ENCODE measurements at places on chromosomes 5 and 9. TPM values are rescaled to one million over a fixed set of nuclear protein-coding genes. Genes with fewer than 3 reads are reported as not detected.

- H3K4me1 ChIP-seq, result peaks cover 7% of the 10 kb centered on the region
- no peak overlapping the region for H3K27ac ChIP-seq
- H3K27me3 ChIP-seq, result peaks cover 33% of the 10 kb centered on the region
- no peak for DNase-seq
These were observed 51.2 kb upstream of the ADRA1B start for GRCh38 chr5:159864885-159865691.

DNA sequence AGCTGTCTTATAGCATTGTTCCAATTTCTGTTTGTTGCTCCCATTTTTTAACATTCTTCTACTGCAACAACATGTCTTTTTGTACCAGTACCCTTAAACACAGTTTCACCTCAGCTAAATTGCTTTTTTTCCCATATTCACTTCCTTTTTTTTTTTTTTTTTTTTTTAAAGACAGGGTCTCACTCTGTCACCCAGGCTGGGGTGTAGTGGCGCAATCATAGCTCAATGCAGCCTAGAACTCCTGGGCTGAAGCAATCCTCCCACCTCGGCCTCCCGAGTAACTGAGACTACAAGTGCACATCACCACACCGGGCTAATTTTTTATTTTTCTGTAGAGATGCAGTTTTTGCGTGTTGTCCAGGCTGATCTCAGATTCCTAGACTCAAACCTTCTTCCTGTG is 161.3 kb downstream of the NIPBL start:
- no peak overlapping the region for H3K27ac ChIP-seq
- H3K27me3 ChIP-seq, result no peaks in the 10 kb centered on the region
- H3K4me3 ChIP-seq, result no peak overlapping the region
- H3K4me1 ChIP-seq, result no peaks in the 10 kb centered on the region
- H3K36me3 ChIP-seq, result peaks cover 7% of the 10 kb centered on the region
- no peak for DNase-seq

- H3K4me1 ChIP-seq, result no peaks in the 10 kb centered on the region
- no peaks in the 10 kb centered on the region for H3K27me3 ChIP-seq
- no peak overlapping the region for H3K4me3 ChIP-seq
- H3K27ac ChIP-seq, result no peak overlapping the region
These were observed 189.2 kb downstream of the NDUFS4 start for GRCh38 chr5:53749621-53750020.

DNA sequence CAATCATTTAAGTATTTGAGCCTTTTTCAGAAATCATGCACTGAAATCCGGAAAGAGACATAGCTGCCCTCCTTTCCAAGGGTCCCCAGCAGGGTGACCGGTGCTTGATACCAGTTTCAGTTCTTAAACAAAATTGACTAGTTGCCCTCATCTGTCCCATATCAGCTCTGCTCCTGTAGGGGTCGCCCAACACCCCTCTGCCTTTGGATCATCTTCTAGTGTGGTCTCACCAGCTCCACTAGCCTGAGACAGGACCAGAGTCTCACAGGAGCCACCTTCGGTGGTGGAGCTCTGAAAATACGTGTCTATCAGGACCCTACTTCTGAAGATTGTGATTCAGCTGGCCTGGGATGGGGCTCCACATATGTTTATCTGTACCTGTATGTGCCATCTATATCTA is 428.2 kb downstream of the ENC1 start:
- no peak overlapping the region for H3K27ac ChIP-seq
- no peaks in the 10 kb centered on the region for H3K4me1 ChIP-seq
- H3K27me3 ChIP-seq, result peaks cover 16% of the 10 kb centered on the region
- H3K36me3 ChIP-seq, result no peaks in the 10 kb centered on the region

DNA sequence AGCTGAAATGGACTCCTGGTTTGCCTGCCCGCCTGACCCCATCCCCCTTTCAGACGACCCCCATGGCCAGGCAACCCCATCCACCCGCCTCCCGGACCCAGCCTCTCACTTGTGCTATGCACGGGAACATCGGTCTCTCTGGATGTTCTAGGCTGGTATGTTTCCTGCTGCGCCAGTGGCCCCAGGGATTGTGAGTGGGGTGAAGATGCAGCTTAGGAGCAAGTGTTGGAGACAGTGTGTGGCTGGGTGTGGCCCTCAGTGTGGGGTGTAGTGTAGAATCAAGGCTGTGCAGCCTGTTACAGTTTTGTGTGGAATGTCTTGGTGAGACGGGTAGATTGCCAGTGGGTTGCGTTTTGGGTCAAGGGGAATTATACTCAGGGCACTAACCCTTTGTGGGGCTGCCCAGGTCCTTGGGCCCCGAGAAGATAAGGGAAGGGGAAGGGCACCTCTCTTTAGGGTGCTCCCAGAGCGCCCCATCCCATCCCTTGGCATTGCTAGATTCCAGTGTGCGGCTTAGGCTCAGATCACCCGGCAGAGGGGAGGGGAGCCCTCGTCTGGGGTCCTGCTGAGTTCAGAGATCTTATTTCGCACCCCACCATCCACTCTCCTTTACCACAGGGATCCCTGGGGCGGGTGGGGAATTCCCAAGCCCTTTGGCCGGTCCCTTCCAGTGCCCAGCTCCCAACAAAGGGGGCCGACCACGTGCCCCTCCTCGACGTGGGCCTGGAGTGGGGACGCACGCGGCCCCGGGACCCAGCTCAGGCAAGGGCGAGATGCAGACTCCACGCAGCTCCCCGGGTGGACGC is 4.6 kb downstream of the IER5L start:
- peaks cover 14% of the 10 kb centered on the region for H3K4me1 ChIP-seq
- H3K27ac ChIP-seq, result no peak overlapping the region
- DNase-seq, result no peak
- no peaks in the 10 kb centered on the region for H3K36me3 ChIP-seq
- peaks cover 5% of the 10 kb centered on the region for H3K27me3 ChIP-seq

DNA sequence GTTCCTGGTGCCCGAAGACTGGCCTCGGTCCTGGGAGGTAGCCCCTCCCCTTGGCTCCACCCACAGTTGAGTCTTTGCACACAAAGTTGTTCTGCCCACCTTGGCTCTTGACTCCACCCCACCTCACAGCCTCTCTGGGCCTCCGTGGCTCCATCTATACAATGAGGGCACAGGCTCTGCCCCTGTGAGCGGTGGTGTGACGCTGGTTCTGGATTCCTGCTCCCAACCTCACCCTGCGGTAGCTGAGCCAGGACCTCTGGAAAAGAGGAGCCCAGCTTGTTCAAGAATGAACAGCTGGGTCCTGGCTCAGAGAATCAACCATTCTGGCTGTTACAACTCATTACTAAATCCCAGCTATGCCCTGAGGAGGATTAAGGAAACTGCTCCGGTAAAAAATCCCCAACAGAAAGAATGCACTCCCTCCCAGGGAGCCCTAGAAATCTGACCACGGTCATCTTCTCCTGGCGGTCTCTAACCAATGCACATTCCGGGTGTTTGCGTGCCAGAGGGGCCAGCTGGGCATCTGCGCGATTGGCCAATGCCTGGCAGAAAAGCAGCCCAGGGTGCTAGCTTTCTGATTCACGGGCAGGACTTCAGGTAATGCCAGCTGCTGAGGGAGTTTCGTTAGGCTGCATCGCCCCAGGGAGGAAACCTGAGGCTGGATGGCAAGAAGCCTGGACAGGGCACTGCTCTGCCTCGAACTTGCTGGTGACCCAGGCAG is 9.9 kb upstream of the GRHPR start:
- H3K27ac ChIP-seq, result no peak overlapping the region
- H3K4me1 ChIP-seq, result peaks cover 38% of the 10 kb centered on the region
- no peaks in the 10 kb centered on the region for H3K27me3 ChIP-seq

GRCh38 chr9:22216730-22217172 is 207.6 kb upstream of the CDKN2B start:
- DNase-seq, result no peak
- H3K4me1 ChIP-seq, result peaks cover 10% of the 10 kb centered on the region
- H3K36me3 ChIP-seq, result no peaks in the 10 kb centered on the region

DNA sequence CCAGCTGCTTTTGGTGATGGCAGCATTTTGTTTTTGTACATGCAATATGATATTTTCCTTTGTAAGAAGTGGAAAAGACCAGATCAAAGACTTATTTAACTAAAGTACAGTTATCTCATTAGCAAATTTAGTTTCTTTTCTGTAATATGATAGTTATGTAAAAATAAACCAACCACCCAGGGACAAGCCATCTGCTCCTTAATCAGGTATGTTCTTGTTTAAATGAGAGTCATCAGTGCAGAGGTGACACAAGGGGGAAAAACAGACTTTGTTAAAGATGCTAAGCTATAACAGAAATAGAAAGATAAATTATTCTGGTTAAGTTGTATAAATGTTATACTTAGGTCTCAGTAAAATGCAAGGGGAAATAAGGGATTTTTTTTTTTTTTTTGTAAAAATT is 805.7 kb upstream of the SEMA6A start:
- H3K36me3 ChIP-seq, result no peaks in the 10 kb centered on the region
- H3K27ac ChIP-seq, result no peak overlapping the region
- H3K4me3 ChIP-seq, result no peak overlapping the region
- no peaks in the 10 kb centered on the region for H3K4me1 ChIP-seq
- DNase-seq, result no peak

- H3K4me1 ChIP-seq, result peaks cover 7% of the 10 kb centered on the region
- no peak overlapping the region for H3K4me3 ChIP-seq
- DNase-seq, result no peak
- peaks cover 2% of the 10 kb centered on the region for H3K27me3 ChIP-seq
- H3K27ac ChIP-seq, result no peak overlapping the region
- H3K36me3 ChIP-seq, result no peaks in the 10 kb centered on the region
These were observed 246.4 kb downstream of the SMARCA2 start for GRCh38 chr9:2261421-2262103.

GRCh38 chr5:15236911-15237508 is 263.0 kb upstream of the FBXL7 start:
- H3K4me1 ChIP-seq, result no peaks in the 10 kb centered on the region
- no peaks in the 10 kb centered on the region for H3K36me3 ChIP-seq
- H3K27ac ChIP-seq, result no peak overlapping the region
- DNase-seq, result no peak
- H3K27me3 ChIP-seq, result no peaks in the 10 kb centered on the region
- no peak overlapping the region for H3K4me3 ChIP-seq

- no peaks in the 10 kb centered on the region for H3K4me1 ChIP-seq
- no peak overlapping the region for H3K27ac ChIP-seq
- H3K36me3 ChIP-seq, result no peaks in the 10 kb centered on the region
- H3K27me3 ChIP-seq, result no peaks in the 10 kb centered on the region
- H3K4me3 ChIP-seq, result no peak overlapping the region
These were observed 195.1 kb downstream of the SMARCA2 start for GRCh38 chr9:2210201-2210600.

- no peak overlapping the region for H3K27ac ChIP-seq
- no peak for DNase-seq
- no peaks in the 10 kb centered on the region for H3K4me1 ChIP-seq
- H3K27me3 ChIP-seq, result no peaks in the 10 kb centered on the region
- no peaks in the 10 kb centered on the region for H3K36me3 ChIP-seq
- H3K4me3 ChIP-seq, result no peak overlapping the region
These were observed 394.0 kb downstream of the SEMA5A start for GRCh38 chr5:9151684-9152427.

- no peak overlapping the region for H3K27ac ChIP-seq
- H3K27me3 ChIP-seq, result no peaks in the 10 kb centered on the region
- H3K4me3 ChIP-seq, result no peak overlapping the region
- peaks cover 91% of the 10 kb centered on the region for H3K36me3 ChIP-seq
- no peaks in the 10 kb centered on the region for H3K4me1 ChIP-seq
These were observed 27.0 kb downstream of the CNOT8 start for GRCh38 chr5:154885439-154885838.

GRCh38 chr5:170162631-170163321 is 57.1 kb downstream of the FOXI1 start:
- H3K27me3 ChIP-seq, result peaks cover 3% of the 10 kb centered on the region
- no peaks in the 10 kb centered on the region for H3K36me3 ChIP-seq
- H3K4me3 ChIP-seq, result no peak overlapping the region

GRCh38 chr9:128383007-128383753 is 12.0 kb downstream of the URM1 start:
- H3K27ac ChIP-seq, result no peak overlapping the region
- peaks cover 25% of the 10 kb centered on the region for H3K36me3 ChIP-seq
- DNase-seq, result no peak
- H3K27me3 ChIP-seq, result no peaks in the 10 kb centered on the region
- no peaks in the 10 kb centered on the region for H3K4me1 ChIP-seq

DNA sequence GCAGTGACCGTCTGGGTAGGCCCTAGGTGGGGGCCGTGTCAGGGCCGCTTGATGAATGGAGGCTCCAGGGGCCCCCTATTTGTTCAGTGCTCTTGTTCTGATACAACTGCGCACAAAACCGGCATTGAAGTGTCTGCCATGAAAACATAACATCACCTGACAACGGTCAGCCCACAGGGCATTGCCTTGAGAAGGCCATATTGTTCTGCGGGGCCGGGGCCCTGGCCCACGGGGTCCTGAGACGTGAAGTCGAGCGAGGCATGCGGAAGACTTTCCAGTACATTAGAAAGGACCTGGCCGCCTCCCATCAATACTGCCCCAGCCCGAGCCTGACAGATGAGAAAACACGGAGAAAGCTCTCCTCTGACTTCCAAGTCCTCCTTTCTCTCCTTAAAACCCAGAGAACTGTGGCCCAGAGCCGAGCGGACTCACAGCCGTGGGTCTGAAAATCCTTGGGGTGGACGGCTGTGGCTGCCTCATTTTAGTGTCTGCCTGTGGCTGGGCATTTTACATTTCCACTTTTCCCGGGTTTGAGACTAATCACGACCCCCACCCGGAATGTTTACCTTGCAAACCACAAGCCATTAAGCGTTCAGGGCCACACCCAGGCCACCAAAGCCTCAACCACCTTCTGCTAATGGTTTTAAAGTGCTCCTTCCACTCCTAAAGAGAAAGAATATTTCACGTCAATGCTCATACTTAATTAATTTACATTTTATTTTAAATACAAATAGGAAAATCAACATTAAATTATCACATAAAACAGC is 391.0 kb upstream of the IRX2 start:
- no peaks in the 10 kb centered on the region for H3K27me3 ChIP-seq
- DNase-seq, result no peak
- H3K4me3 ChIP-seq, result no peak overlapping the region
- H3K27ac ChIP-seq, result no peak overlapping the region

MYOT gene
- not detected for total RNA-seq

TLX3 gene
- not detected for total RNA-seq

IL6ST gene
- total RNA-seq, result 57.1 TPM

HTR1A gene
- total RNA-seq, result not detected

SLC36A3 gene
- not detected for total RNA-seq

ANKRD33B gene
- total RNA-seq, result 4.6 TPM

Measured in activated CD4-positive, alpha-beta T cell treated with anti-CD3 and anti-CD28 coated beads for 36 hours (primary cell).